ENCODE measurements at places on chromosomes 3 and 15. TPM values are rescaled to one million over a fixed set of nuclear protein-coding genes. Genes with fewer than 3 reads are reported as not detected.

DNA sequence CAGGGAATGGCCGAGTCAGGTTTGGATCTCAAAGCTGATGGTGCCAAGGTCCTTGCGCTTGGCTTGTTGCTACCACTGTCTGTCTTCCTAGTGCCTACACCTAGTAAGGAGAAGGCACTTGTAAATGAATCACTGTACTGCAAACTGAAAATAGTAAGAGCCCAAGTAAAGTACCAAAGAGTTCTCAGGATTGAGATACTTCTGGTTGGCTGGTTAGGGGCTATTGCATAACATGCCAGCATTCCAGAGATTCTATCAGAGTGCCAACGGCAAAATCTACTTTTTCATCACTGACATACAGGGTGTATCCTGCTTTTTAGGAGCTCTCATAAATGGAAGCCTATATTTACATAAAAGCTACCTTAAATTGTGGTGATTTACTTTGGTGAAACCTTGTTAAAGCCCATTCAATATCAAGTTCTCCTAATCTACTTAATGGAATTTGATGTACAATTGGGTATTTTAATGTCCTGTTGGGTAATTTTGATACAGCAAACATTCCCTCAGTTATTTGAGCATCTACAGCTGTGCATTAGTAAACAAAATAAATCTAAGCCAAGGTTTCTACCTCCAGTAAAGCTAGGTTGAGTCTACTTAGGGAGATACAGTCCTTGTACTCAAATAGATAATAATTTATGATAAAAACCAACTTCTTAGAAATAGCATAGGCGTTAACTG is 30.7 kb upstream of the CHD2 start:
- no peak overlapping the region for H3K4me3 ChIP-seq
- no peaks in the 10 kb centered on the region for H3K4me1 ChIP-seq
- H3K27me3 ChIP-seq = no peaks in the 10 kb centered on the region
- H3K27ac ChIP-seq = no peak overlapping the region
- DNase-seq = no peak

DNA sequence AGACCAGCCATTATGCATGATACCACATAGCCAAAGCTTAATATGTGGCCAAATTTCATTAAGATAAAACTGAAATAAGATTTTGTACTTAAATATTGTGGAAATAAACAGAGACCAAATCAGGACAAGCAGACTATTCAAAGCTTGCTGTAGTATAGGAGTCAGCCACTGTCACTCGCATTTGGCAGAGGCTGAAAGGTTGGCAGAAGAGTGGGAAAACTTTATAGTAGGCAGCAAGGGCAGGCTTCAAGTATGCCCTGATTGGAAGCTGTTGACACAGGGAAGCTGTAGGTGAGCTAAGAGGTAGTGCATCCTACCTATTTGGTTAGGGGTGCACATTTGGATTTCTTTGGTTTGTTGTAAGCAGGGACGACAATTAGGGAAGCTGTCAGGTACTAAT is 202.5 kb upstream of the PDZRN3 start:
- H3K27me3 ChIP-seq = no peaks in the 10 kb centered on the region
- no peak for DNase-seq
- no peaks in the 10 kb centered on the region for H3K4me1 ChIP-seq
- no peak overlapping the region for H3K27ac ChIP-seq

GRCh38 chr15:83504365-83504764 is 57.2 kb downstream of the SH3GL3 start:
- no peak overlapping the region for H3K4me3 ChIP-seq
- H3K36me3 ChIP-seq = no peaks in the 10 kb centered on the region
- DNase-seq = no peak
- H3K27me3 ChIP-seq = no peaks in the 10 kb centered on the region
- H3K27ac ChIP-seq = no peak overlapping the region
- H3K4me1 ChIP-seq = no peaks in the 10 kb centered on the region

GRCh38 chr15:43150191-43150929 is 17.0 kb downstream of the TMEM62 start:
- H3K4me3 ChIP-seq = no peak overlapping the region
- H3K27ac ChIP-seq = no peak overlapping the region
- H3K4me1 ChIP-seq = peaks cover 23% of the 10 kb centered on the region
- peaks cover 51% of the 10 kb centered on the region for H3K36me3 ChIP-seq
- H3K27me3 ChIP-seq = no peaks in the 10 kb centered on the region

- no peak overlapping the region for H3K4me3 ChIP-seq
- H3K27me3 ChIP-seq = no peaks in the 10 kb centered on the region
- H3K36me3 ChIP-seq = no peaks in the 10 kb centered on the region
- DNase-seq = no peak
- peaks cover 8% of the 10 kb centered on the region for H3K4me1 ChIP-seq
Measured at GRCh38 chr3:127667119-127667681, 5.6 kb upstream of the ABTB1 start.

DNA sequence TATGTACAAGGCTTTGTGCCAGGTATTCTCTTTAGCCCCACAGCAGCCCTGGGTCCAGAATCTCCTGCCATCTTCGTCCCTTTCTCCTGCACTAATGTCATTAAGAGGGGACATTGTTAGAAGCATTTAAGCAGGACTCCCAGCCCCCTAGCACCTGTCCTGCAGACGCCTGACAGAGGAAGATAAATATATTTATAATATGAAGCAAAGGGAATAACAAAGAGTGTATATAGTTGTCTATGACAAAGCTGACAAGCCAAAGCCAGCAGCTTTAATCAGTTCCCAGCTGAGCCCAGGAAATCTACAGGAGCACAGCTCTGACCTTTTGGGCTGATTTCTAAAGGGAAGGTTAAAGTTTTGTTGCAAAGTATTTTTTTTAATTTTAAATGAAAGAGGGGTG is 96.0 kb downstream of the MEGF11 start:
- no peaks in the 10 kb centered on the region for H3K4me1 ChIP-seq
- H3K36me3 ChIP-seq = no peaks in the 10 kb centered on the region
- no peak overlapping the region for H3K4me3 ChIP-seq
- no peaks in the 10 kb centered on the region for H3K27me3 ChIP-seq

Gene GPR87
- total RNA-seq = not detected

GRCh38 chr15:57027596-57027995 is 109.2 kb downstream of the TCF12 start:
- H3K27me3 ChIP-seq = no peaks in the 10 kb centered on the region
- peaks cover 11% of the 10 kb centered on the region for H3K4me1 ChIP-seq
- DNase-seq = no peak
- H3K36me3 ChIP-seq = peaks cover 2% of the 10 kb centered on the region

DNA sequence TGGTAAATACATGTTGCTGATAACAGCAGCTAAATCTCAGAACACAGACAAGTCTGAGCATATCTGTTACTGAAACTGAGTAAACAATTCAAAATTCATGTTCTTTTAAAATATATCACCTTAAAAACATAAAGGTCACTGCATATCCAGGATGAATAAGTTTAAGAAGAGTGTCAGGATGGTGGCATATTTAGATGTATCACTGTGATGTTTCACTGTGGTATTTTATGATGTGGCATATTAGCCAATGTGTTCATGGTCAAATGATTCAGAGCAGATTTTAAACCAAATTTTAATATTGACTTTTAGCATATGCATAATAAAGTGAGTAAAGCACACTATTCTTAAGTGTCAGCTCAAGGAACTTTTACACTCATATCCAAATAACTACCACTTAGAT is 346.4 kb upstream of the DPPA4 start:
- no peaks in the 10 kb centered on the region for H3K4me1 ChIP-seq
- DNase-seq = no peak

DNA sequence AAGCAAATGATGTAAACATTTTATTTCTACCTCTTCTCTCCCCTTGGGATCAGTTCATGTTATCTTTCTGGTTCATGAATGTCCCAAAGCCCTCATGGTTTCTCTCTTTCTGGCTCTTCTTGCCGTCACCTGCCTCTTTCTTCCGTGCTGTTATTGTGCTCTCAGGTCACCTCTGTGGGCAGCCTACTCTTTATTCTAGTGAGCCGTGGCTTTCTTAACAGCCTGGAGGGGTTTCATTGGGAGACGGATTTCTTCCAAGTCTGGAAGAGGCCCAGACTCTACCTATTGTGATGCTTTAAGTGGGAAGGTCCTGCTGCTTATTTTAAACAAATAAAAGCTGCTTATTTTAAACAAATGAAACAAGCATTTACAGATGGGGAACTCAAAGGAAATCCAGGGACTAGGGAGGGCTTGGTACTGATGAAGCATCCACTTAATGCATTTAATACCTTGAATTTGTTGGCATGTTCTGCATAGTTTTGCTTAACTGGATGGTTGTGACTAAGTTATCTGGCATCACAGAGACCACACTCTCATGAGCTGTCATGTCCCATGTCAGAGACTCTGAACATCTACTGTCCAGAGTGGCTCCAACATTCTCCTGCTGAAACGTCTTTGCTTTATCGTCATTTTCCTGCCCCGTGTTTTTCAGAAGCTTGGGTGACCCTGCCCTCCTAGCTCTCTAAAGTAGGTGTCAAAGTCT is 443.3 kb downstream of the GABRG3 start:
- H3K27ac ChIP-seq = no peak overlapping the region
- no peak overlapping the region for H3K4me3 ChIP-seq
- no peak for DNase-seq
- H3K36me3 ChIP-seq = no peaks in the 10 kb centered on the region
- H3K4me1 ChIP-seq = no peaks in the 10 kb centered on the region
- H3K27me3 ChIP-seq = no peaks in the 10 kb centered on the region

DNA sequence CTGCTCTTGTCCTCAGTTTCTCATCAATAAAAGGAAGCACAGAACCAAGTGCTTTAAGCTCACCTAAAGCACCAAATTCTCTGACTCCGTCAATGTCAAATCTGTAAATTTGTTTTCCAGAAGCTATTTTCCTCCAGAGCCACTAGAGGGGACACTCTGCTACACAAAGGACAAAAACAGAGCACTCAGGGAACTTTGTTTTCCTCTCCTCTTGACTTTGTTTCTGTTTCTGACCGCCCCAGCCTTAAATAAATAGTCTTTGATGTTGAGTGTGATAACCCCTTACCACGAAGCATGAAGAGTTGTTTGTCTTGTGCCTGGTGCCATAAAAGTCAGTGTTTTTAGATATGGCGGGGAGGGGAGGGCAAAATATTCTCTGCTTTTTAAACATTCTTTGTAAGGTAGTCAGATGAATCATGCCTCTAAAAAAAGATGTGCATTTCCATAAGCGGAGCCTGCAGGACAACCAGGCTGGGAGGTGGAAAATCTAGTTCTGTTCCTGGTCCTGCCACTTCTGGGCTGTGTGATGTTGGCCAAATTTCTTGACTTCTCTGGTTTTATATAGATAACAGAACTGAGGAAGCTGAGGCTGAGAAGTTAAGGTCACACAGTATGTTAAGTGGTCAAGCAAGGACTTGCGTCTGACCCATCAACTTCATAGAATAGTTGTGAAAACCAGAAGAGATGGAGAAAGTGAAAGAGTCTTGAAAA is 7.3 kb upstream of the ZBTB38 start:
- H3K27me3 ChIP-seq = no peaks in the 10 kb centered on the region
- no peak overlapping the region for H3K27ac ChIP-seq
- H3K36me3 ChIP-seq = no peaks in the 10 kb centered on the region
- H3K4me1 ChIP-seq = peaks cover 12% of the 10 kb centered on the region
- peak overlapping the region; percentile 66 for H3K4me3 ChIP-seq

Gene ITIH3
- not detected for total RNA-seq

DNA sequence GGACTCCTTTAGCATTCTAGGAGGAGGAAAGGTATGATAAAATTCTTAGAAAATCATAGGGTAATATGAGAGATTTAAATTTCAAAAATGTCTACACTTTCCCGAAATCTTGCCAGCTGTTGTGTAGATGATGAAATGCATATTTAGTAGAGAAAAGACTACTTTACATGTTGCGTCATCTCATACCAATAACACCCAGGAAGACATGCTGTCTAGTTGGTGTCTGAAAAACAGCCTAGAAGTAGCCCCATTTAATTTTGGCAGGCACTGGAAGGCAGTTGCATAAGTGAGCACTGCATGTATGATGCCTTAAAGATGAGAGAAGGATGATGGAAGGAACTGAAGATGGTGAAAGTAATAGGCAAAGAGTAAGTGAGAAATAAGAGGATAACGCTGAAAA is 310.5 kb upstream of the TPM1 start:
- H3K27ac ChIP-seq = no peak overlapping the region
- no peak overlapping the region for H3K4me3 ChIP-seq
- no peaks in the 10 kb centered on the region for H3K4me1 ChIP-seq
- H3K27me3 ChIP-seq = peaks cover 9% of the 10 kb centered on the region
- no peak for DNase-seq

Gene PDZRN3
- not detected for total RNA-seq

DNA sequence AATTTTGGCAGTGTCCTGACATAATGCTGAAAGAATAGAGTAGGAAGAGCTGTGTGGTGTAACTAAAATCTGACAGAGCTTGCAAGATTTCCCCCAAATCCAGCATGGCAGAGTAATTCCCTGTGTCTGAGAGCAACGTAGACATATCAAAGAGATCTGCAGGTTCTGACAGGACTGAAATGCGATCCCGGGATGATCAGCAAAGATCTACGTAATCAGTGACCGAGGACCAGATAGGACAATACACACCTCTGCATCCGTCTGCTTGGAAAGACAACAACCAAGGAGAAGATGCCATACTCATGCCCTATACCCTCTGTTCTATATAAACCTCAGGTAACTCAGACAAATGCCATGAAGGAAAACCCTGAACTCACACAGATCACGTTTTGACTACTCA is 26.6 kb upstream of the SYNPR start:
- no peak overlapping the region for H3K27ac ChIP-seq
- H3K4me1 ChIP-seq = no peaks in the 10 kb centered on the region
- H3K36me3 ChIP-seq = no peaks in the 10 kb centered on the region
- H3K27me3 ChIP-seq = no peaks in the 10 kb centered on the region
- no peak for DNase-seq

DNA sequence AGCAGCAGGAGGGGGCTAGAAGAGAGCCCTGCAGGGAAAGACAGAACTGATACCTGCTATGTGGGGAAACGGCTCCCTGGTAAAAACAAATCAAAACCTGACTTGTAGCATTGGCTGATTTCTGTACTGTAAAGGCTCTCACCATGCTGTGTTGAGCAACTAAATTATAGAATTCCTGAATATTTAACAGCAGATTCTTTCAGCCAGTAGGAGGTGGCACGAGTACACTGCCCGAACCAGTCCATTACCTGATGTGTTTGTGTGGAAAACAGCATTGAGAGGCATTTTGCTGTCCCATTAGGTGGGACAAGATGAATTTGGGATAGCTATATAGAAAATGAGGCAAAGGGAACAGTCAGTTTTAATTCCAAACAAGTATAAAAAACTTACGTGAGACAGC is 201.2 kb downstream of the ATP10A start:
- no peak overlapping the region for H3K27ac ChIP-seq
- H3K36me3 ChIP-seq = no peaks in the 10 kb centered on the region
- H3K27me3 ChIP-seq = no peaks in the 10 kb centered on the region
- no peak for DNase-seq
- H3K4me3 ChIP-seq = no peak overlapping the region
- H3K4me1 ChIP-seq = no peaks in the 10 kb centered on the region

GRCh38 chr15:41494190-41494921 is 682 bp downstream of the ITPKA start:
- peaks cover 28% of the 10 kb centered on the region for H3K4me1 ChIP-seq
- H3K36me3 ChIP-seq = no peaks in the 10 kb centered on the region
- H3K27me3 ChIP-seq = peaks cover 13% of the 10 kb centered on the region
- H3K27ac ChIP-seq = no peak overlapping the region

Gene NPAP1
- total RNA-seq = not detected
